ENCODE measurements at places on chromosomes 2 and 18.
A peak's percentile ranks its signal among the peaks of the same experiment; 100 is the strongest.

DNA sequence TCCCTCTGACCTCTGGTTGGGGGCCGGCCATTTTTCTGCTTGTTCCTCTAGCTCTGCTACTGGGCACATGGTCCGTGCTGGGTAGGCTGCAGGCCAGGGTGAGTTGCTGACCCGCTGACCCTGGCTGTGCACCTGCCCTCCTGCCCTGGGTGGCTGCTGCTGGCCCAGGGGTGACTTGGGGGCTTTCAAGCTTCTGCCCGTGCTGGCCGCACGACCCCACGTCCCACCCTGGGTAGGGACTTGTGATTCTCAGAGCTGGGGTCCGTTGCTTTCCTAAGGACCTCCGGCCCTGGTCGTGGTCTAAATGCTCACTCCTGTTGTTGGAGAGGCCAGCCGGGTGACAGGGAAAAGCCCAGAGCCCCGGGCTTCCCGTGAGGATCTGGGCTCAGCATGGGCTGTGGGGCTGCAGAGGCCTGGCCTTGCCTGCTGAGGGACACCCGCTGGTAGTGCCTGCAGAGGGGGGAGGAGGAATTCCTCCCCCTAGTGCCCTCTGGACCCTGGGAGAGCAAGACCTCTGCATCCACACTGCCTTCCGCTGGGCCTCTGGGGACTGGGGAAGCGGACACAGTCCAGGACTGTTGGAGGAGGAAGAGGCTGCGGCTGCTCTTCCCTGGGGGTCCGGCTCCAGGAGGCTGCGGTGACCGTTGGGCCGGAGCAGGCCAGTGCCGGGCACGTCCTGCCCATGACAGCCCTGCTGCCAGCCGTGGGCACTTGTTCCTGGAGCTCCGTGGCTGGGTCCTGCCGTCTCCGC, 6.3 kb upstream of the GAL3ST2 start:
- no peak for DNase-seq

- DNase-seq = no peak
Observed at GRCh38 chr2:230140667-230141066, 71.9 kb upstream of the SLC16A14 start.

DNA sequence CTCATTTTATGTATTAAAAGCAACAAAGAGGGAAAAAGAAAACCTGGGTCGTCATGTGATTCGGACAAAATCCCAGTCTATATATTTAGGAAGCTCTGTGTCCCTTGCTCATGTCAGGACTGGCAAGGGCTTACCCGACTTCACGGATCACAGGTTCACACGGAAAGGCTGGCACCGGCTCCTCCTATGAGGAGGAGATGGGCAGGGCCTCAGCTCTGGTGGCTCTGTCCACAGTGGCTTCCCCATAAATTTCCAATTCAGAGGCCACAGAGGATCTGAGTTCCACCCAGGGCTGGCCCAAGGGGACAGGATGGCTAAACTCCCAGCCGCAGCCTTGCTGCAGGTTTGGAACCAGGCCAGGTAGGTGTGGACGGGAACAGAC, 186.8 kb downstream of the BCL2 start:
- no peak for DNase-seq

- no peak for DNase-seq
Observed at GRCh38 chr2:235908826-235909225, 259.4 kb downstream of the GBX2 start.

DNA sequence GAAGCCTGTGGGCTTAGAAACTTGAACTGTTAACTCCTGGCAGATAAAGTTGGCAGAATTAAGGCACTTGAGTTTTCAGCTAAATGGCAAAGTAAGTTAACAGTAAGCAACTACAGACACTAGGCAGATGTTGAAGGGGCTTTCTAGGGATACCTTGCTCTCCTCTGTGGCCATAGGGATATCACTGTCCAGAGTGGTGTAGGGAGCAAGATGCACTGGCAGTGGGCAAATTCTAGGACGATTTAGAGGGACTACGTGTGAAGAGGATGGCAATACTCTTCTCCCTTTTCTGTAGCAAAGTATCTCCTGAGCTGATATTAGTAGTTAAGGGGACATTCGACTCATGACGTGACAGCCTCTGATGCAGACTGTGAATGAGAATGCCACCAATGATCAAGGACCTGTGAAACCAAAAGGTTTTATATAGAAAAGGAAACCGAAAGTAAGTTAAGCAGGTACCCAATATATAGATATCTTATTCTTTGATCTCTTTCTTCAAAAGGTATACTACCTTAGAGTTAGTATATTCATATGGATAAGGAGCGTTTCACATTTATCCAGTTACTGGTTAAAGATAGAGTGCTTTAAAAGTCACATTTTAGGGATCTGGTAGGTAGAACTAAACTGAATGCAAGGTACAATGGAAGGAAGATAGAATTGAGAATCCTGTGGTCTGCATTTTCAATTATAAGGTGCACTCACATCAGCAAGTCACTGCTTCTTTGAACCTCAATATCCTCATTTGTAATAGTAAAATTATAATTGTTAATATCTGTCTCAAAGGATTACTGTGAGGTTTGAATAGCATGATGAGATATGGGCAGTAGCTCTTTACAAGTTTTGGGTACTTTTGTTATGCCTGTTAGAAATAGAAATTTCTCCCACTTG, 106.4 kb downstream of the KCNH7 start:
- no peak for DNase-seq

DNA sequence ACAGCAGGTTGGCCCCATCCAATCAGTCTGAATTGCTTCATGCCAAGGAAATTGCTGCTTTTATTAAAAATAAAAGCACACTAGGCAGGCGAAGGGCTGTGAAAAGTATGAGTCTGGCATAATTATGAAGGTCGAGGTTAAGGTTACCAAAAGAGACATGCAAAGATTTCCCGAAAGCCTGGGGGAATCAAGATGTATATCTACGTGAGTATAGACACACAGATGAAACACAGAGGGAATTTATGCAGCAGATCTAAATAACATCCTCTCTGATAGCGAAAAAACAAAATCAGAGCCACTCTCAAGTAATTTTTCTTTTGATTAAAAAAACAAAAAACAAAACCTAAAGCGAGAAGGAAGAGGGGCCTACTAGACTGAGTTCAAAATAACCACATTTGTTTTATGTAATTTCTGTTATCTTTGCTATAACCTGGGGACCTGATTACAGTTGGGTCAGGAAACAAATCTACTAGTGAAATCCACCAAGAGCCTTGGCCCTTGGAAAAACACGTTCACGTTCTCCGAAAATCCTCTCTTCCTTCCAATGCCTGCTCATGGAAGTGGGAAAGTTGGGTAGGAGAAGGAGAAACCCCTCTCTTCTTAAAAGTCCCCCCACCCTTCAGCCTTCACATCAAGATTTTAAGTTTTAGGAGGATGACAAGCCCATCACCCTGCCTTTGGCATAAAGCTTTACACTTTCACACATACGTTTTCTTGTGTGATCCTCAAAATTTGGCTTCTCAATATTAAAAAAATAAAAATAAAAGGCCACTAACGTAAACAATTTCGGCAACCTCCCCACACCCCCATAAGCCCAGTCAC, 1.4 kb downstream of the AAK1 start:
- no peak for DNase-seq

DNA sequence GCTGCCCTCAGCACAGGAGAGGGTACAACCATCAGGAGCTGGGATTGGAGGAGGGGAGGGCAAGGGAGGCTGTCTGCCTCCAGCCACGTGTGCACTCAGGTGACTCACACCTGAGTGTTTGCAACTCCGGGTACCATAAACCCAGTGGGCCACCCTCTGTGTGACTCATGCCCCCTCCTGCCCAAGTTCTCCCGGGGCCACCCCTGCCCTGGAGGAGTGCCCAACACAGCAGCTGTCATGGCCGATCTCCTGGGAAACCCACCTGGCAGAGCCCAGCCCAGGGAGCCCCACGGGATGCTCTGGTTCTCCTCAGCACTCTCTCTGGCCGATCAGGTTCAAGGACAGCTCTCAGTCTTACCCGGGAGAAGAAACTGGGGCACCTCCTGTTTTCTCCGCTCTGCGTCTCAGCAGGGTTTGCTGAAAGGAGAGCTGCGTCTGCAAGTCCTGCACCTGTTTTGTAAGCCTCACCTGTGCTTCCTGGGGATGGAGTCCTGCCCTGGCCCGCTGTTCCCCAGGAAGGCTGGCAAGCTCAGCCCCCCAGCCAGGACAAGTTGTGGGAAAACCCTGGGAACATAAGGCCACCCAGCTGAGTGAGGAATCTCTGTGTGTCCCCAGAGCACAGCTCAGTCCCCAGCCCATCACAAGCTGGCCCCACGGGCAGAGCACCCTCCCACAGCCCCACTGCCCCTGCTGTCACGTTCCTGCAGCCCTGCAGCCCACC, 44.0 kb upstream of the UBE2F start:
- DNase-seq = peak; percentile 22

DNA sequence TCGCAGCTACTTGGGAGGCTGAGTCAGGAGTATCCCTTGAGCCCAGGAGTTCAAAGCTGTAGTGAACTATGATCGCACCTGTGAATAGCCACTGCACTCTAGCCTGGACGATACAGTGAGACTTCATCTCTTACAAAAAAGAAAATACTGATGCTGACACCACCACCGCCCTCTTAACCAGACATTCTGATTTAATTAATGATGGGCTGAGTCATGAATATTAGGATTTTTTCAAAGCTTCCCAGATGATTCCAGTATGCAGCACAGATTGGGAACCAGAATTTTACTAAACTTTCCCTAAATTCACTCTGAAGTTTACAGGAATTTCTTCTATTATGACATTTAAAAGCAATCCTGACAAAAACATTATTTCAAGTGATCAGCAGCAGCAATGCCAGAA, 130.1 kb downstream of the ERBB4 start:
- no peak for DNase-seq

DNA sequence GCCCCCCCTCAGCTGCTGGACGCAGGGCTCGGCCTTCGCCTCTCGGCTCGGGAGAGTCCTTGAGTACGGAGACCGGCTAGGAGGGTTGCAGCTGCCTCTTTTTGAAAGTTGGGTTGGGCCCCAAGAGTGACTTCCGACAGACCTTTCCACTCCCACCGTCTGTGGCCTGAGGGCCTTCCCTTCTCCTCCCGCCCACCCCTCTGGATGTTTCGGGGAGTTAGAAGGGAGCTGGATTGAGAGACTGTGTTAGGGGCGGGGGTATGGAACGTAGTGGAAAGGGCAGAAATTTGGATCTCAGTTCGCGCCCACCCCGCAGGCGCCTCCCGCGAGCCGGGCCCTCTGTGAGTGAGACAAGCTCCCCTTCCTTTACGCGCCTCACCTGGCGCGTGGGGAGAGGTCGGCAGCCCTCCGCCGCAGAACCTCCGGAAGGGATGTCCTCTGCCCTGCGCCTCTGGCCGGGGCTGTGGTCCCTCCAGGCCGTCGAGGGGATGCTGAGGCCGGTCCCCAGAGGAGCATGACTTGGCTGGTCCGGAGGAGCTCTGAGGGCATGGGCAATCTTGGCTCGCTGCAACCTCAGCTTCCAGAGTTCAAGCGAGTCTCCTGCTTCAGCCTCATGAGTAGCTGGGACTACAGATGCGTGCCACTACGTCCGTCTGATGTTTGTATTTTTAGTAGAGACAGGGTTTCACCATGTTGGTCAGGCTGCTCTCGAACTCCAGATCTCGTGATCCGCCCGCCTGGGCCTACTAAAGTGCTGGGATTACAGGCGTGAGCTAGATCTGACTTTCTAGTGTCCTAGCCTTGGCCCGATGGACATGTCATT, 15.9 kb downstream of the C2orf74 start:
- peak; percentile 48 for DNase-seq

- DNase-seq = no peak
Observed at GRCh38 chr2:152423684-152424083, 88.7 kb downstream of the FMNL2 start.

DNA sequence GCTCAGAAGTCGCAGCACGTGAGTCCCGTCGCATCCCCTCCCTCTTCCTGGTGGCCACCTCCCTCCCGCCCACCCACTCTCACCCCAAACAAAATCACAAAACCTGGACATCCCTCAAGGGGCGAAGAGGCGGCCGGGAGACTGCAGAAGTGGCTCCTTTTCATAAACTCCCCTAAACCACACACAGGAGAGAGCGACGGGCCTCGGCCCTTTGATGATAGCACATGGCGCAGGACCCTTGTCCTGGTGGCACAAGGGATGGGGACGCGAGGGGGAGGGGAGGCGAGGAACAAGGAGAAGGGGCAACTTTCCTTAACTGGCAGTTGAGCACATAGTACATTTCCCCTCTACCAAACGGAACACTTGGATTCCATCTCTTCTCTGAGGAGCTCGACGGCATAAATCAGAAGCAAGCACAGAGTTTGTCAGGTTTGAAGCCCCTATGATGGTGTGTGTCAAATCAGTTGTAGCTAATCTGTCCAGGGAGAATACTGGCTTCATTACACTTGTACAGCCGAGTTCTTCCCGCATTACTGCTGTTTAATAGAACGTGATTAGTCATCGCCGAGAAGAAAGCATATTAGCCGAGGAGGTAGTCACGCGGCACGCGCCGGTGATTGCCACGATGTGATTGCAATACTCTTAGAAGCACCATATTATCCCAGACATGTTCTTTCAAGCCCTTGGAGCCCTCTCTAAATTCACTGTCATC, 43.8 kb downstream of the GBX2 start:
- DNase-seq = no peak

DNA sequence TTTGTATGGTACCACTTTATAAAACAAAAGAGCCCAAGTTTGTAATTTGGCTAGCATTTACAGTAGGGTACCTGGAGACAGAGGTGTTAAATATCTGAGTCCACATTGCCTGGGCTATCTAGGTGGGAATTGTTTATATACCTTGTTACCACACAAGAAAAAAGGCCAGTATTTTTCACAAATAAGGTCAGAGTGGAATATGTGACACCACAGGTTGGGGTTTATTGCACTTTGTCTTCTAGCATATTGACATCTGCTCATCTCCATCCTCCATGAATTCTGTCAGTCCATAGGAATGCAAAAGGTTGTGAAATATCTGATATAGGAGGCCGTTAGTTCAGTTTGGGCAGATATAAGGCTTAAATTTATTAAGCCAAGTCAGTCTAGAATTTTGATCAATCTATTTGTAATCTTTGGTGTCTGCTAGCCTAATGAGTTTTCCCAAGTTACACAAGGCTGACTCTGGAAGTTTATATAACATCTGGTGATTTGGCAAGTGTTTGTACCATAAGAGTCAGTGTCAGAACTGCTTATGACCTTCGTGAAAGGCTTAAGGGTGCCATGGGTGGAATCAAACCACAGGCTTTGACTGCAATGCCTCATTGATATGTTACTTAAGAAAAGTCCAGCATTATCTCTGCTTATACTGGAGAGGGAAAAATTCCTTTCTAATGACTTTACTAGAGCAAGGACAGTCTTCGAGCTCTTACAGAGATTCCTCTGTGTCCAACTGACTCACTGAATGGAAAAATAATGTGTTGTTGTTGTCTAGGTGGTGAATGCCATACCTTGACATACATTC, 11.3 kb upstream of the DPP4 start:
- no peak for DNase-seq

DNA sequence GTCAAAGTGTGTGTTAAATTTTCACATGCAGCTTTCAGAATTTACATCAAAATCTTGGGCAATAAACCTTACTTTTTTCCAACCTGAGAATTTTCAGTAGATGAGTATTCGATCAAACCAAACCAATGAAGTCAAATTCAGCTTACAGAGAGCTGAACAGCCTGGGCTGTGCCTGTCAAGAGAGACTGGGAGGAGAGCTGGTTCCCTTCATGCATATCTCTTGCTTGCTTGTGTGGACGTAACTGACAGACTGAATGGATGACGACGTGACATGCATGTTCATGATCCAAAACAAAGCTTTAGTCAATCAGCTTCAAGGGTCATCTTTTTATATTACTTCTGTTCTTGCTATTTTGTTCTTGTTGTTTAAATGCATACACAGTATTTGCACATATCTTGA, 145.2 kb downstream of the GALNT3 start:
- no peak for DNase-seq
